Activated naive CD4-positive, alpha-beta T cell (primary cell): ENCODE measurements at places on chromosomes 2 and 18.

DNA sequence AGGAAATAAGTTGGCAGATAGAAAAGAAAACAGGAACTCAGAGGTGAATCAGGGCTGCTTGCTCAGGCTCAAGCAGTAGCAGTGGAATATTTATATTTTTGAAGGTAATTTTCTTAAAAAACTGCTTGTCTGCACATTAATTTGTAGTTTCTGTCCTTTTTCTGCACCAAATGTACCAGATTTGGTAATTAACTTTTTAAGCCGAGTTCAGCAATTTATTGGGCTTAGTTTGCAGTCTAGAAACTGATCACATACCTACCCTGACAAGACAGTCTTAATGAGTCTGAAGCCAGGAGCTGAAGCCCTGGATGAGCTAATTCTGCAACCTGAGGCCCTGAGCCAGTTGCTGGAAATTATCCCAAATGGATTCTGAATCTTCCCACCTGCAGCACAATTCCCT, 647.0 kb downstream of the TDRD15 start:
- no peak for DNase-seq

- DNase-seq: no peak
Measured at GRCh38 chr2:146944601-146945000, 900.2 kb upstream of the ACVR2A start.

DNA sequence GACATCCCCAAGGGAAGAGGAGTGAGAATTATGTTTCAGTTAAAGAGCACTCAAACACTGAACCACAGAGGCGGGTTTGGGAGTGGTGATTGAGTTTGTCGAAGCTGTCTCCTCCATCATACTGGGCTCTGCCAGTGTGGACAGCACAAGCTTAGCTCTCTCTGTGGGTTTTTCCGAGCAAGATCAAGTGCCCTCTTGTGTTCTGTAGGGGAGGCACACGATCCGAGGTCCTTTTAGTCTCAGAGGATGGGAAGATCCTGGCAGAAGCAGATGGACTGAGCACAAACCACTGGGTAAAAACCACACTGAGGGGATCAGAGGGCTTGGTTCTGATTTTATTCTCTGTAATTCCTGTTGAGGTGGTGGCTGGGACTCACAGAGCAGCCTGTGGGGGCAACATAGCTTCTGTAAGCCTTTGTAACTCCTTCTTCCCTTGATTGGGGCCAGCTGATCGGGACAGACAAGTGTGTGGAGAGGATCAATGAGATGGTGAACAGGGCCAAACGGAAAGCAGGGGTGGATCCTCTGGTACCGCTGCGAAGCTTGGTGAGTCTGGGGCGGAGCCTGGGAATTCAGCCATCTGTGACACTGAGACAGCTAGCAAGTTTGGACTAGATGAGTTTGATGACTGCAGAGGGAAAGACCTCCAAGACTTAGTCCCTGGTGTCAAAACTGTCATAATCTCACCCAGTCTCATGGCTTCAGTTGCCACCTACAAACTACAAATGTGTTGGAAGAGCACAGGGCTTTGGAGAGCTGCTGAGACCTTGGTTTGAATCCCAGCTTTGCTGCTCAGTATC, 2.0 kb downstream of the NAGK start:
- no peak for DNase-seq

DNA sequence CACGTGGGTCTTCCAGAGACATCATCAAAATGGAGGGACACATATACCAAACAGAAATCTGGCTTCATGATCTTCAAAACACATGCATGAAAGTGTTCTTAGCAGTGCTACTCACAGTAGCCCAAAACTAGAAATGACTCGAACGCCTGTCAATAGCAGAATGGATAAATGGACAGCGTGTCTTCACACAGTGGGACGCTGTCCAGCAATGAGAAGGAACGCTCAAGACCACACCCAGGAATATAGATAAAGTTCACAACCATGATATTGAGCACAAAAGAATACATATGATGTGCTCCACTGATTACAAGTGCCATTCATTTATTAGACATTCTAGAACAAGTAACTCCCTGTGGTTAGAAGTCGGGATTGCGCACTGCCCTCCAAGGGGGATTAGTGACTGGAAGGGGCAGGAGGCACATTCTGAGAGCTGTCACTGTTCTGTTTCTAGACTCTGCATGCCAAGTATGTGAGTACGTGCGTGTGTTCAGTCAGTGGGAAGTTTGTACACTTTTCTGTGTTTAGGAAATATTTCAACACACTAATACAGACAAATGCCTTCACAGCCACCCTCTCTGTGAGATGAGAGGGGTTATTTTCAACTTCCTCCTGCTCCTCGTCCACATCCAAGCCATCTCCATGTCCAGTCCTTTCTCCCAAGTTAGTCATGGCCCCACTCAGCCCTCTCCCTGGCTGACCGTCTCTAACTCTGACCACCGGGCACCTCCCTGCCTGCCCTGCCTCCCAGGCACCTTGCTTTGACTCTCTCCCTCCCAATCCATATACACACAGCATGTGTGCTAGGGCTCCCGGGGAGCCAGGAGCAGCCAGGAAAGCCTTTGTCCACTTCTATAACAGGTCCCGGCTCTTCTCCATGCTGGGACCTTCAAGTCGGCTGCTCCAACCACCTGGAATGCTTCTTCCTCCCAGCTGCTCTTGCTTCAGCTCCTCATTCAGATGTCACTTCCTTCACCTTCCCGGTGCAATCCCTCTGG, 26.9 kb upstream of the TNS1 start:
- DNase-seq: no peak

- no peak for DNase-seq
Measured at GRCh38 chr2:238187618-238188548, 15.6 kb downstream of the ILKAP start.

- DNase-seq: no peak
Measured at GRCh38 chr2:98093611-98094010, 6.6 kb downstream of the VWA3B start.

DNA sequence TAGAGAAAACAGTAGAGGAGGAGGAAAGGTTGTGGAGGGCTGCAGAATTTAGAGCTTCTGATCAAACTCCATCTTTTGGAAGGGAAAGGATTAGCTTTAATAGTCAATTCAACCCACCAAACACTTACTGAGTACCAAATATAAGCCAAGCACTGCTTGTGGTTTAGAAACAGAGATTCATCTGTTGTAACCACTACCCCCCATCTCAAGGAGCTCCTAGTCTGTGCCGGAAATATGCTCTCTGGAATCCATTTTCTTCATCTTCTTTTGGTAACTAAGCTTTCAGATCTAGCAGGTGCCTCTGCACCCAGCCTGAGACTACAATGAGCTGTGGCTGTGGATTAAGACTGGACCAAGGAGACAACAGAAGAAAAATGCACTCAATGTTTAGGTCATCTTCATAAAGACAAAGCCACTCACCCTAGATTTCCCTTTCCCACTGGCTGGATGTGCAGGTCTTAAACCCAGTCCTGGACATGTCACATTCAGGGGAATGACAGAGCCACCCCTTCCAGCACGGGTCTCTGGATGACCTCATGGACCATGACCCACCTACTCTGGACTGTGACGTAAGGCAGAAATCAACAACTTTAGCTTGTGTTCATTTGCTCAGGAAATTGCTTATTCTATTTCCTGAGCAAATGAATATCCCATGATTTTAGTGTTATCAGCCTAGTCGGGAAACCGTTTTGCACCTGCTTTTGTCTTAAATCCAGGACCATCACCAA, 52.9 kb downstream of the EPB41L3 start:
- no peak for DNase-seq

DNA sequence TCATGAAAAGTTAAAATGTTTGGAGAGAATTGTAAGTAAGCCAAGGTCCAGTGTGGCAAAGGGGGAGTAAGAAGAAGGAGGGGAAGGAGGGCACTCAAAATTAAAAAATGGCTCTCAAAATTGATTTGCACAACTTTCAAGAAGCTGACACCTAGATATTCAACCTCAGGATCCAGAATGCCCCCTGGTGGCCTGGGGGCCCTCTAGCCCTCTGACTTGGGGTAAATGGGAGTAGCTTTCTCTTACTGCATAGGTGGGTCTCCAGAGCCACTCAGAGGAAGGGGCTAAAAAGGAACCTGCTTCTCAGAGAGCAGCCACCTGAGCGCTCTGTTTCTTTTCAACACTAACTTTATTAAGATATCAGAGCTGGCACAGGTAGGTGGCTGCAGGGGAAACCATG, 968.5 kb downstream of the BCL11A start:
- no peak for DNase-seq

- DNase-seq: no peak
Measured at GRCh38 chr2:54164106-54164505, 48.7 kb downstream of the ACYP2 start.

- no peak for DNase-seq
Measured at GRCh38 chr2:85958731-85959130, 69.9 kb upstream of the ST3GAL5 start.

DNA sequence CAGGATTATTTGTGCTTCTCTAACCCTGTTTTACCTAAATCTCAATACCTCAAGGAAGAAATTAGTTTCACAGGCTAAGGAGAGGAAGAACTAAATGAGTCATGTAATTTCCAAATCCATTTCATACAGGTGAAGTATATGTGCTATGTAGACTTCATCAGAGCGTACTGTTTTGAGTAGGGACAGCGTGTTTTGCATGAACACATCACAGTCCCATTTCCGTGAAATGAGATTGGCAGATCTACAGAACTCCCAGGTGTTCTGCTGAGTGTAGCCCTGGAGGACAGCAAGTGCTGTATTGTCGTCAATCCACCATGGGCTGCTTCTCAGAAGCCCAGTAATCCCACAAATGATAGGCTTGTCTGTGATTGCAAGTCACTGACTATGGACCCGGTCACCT, 97.7 kb downstream of the XRCC5 start:
- no peak for DNase-seq

- no peak for DNase-seq
Measured at GRCh38 chr2:168090366-168091135, 156.8 kb downstream of the STK39 start.

DNA sequence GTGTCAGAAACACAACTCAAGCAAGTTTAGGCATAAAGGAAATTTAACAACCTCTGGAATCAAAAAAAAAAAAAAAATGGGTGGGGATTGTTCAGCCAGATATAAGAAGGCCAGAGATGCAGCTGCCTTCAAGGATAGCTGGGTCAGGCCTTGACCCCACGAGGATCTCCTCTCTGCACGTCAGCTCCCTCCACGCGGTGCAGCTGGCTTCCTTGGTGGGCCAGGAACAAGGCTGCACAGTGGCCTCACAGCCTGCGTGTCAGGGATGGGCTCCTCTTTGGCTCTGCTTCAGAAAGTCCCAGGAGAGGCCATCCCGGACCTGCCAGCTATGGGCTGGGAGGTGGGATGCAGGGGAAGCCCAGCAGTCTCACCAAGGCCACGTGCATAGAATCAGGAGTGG, 55.5 kb downstream of the TIMM21 start:
- no peak for DNase-seq
